ENCODE measurements at places on chromosomes 11 and 22.

- DNase-seq, result no peak
Observed at GRCh38 chr22:44648085-44648820, 53.8 kb upstream of the PRR5 start.

DNA sequence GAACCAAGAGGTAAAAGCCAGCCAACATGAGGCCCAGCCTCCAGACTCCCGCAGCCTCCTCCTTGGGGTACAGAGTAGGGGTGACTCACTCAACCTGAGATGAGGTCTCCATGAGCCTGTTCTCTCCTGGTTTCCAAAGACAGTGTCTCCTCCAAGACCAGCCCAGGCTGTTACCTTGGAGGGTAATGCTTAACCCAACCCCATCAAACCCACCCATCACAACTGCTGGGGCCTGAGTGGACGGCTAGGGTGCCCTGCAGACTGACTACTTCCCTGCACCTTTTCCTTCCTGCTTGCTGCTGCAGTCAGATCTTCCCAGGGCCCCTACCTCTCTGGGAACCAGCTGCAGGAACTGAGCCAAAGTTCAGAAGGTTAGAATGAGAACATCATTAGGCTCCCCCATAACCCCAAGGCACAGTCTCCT is 5.1 kb upstream of the NOL12 start:
- DNase-seq, result no peak

DNA sequence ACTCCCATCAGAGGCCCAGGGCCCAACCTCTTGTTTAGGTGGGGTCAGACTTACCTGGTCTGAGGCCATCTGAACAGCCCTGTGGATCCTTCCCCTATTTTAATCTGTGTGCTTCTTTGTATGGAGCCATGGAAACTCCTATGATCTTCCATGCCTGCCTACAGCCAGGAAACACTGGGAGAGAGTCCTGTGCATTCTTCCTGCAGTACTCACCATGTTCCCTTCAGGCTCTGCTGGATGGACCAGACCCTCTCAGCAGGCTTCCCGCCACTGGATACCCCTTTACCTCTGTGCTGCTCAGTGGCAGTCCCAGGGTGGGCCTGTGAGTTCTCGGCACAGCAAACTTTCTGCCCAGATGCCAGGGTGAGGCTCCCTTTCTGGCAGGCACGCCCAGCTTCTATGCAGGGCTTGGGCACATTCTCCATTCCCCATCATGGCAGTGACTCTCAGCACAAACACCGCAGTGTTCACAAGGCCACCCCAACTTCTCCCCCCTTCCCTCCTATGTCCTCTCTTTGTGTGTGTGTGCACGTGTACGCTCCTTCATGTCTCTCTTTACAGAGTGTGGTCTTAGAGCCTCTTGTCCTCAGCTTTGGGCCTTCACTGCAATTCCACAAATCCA is 34.8 kb downstream of the NEU3 start:
- no peak for DNase-seq

GRCh38 chr11:83249972-83250593 is 36.1 kb downstream of the CCDC90B start:
- peak; percentile 77 for DNase-seq

DNA sequence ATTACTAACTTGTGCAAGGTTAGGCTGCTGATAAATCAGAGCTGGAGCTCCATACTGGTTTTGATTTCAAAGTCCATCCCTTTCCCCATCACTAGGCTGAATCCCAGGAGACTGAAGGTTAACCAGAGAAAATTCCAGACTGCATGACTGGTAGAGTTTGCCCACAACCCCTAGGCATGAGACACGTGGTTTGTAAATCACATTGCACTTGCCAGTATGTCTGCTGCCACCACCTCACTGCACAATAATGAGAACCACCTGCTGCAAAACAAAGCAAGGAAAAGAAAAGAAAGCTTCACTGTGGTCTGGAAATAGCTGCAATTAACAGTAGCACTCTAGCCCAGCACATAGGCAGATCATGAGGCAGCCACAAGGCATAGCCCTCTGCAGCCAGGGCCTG is 67.6 kb upstream of the NTM start:
- DNase-seq, result no peak

DNA sequence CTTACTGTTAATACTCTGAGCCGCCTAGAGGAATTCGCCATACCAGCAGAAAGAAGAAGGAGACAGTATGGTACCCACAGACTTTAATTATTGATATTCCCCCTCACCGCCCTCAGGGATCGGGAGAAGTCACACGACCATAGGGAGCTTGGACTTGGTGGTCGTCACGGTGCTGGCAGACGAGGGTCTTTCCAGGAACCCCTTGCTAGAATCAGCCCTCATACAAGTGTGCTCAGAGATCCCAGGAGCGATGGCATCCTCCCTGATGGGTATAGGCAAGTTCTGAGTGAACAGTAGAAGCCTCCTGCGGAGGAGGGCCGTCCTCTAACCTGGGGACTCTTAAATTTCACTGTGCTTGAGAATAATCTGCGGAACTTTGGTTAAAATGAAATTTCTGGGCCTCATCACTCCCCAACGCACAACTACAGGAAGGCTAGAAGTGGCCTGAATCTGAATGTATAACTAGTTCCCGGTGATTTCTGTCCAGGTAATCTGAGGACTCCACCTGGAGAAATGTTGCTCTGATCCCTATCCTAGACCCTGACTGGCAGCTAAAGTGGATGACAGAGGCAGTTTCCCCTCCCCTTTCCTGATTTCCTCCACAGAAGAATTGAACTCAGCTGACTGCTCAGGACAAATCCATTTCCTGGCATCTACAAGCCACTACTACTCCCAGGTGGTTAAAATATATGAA is 4.5 kb downstream of the VSIG2 start:
- peak; percentile 77 for DNase-seq

GRCh38 chr22:24834845-24835570 is 29.0 kb downstream of the SGSM1 start:
- peak; percentile 57 for DNase-seq

- DNase-seq, result no peak
Observed at GRCh38 chr11:18277565-18278271, 11.7 kb downstream of the SAA1 start.

- DNase-seq, result no peak
Observed at GRCh38 chr11:70074746-70075145, 3.4 kb upstream of the ANO1 start.

DNA sequence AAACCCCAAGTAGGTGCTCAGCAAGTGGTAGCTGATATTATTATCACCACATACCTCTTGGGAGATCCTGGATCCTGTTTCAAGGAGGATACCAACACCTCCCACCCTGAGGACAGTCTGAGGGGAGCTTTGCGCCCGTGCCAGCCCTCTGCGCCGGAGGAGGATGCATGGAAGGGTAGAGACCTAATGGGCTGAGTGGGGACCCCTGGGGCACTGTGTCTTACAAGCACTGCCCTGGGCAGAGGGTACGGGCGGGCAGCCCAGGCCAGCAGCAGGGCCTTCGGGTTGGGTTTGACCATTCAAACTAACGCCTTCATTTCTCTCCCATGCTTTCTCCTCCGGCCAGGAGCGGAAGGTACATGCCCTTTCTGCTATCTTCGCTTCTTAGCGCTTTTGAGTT is 26.3 kb downstream of the MYBPC3 start:
- DNase-seq, result no peak

GRCh38 chr11:63609971-63610580 is 4.2 kb downstream of the PLAAT3 start:
- peak; percentile 61 for DNase-seq

- no peak for DNase-seq
Observed at GRCh38 chr22:45270095-45271020, 14.4 kb upstream of the UPK3A start.

All from dermis blood vessel endothelial cell (primary cell).